ENCODE measurements at places on chromosomes 13 and 19. TPM values are rescaled to one million over a fixed set of nuclear protein-coding genes. Genes with fewer than 3 reads are reported as not detected.

GRCh38 chr13:98890186-98890585, 87.7 kb downstream of the DOCK9 start:
- peaks cover 7% of the 10 kb centered on the region for H3K4me1 ChIP-seq
- DNase-seq = peak; percentile 66
- H3K4me3 ChIP-seq = no peak overlapping the region
- no peak overlapping the region for H3K27ac ChIP-seq

DNA sequence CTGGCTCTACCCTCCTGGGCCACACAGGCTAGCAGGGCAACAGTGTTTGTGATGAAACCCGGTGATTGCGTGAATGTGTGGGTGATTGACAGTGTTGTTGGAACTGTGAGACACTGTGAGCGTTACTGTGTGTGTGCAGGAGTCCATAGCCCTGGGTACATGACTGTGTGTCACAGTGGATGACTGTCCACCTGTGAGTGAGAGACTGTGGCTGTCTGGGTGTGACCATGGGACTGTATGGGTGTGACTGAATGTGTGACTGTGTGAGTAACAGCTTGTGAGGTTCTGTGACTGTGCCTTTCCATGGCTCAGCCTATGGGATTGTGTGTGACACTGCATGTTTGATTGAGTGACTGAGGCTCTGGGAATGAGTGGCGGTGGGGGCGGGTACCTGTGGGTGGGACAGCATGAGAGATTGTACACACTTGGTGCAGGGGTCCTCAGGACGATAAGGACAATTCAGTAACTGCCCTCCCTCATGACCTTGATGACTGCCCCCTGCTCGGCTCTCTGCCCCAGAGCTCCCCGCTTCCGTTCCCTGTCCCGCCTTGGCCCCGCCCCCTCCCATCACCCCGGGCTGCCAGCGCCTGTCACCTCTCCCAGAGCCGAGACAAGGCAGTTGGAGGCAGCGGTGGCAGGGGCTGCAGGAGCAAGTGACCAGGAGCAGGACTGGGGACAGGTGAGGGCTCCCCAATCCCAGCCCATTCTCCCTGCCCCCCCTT, at the start of gene GIPR:
Gene GIPR, plus strand, starts transcription at position 602 of the 722 bp plus-strand sequence. CDS start 1,300 bp downstream, outside the sequence.
- no peak within 1 kb of the TSS for H3K27ac ChIP-seq
- no peak for DNase-seq
- peaks cover 30% of the 10 kb centered on the region for H3K4me1 ChIP-seq

GRCh38 chr19:17254636-17255035, 8.9 kb upstream of the NR2F6 start:
- H3K4me1 ChIP-seq = no peaks in the 10 kb centered on the region
- no peaks in the 10 kb centered on the region for H3K27me3 ChIP-seq
- no peak overlapping the region for H3K4me3 ChIP-seq
- H3K36me3 ChIP-seq = no peaks in the 10 kb centered on the region
- no peak overlapping the region for H3K27ac ChIP-seq
- DNase-seq = no peak

DNA sequence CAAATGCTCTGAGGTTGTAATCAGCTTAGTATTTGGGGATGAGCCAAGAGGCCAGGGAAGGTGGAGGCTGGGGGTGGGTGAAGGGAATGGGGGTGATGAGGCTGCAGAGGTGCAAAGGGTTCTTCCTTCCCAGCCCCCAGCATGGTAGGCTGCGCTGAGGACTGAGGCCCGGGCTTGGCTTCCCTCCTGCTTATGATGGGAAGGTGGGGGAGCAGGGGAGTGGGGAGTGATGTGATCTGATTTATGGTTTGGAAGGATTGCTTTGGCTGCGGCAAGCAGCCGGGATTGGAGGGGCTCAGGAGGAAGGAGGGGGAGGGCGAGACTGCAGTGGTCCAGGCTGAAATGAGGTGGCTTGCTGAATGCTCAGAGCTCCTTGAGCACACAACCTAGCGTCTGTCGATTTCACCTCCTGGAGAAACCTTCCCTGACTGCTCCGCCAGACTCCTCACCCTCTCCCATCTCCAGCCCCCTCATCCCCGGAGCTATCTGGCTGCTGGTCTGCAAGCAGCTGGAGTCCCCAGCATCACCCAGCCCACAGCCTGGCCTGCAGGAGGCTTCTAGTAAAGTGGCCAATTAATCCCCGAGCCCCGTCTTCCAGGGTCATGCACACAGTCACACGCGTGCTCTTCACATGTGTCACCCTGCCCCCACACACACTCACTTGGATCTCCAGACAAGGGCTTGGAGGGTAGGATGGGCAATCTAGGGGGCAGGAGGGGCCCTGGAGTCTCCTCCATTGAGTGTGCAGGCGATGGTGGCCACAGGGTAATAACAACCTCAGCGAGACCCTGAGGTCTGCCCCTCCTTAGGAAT, 757 bp upstream of the CLEC11A start:
- peaks cover under 1% of the 10 kb centered on the region for H3K36me3 ChIP-seq
- peak overlapping the region; percentile 75 for H3K27ac ChIP-seq
- peaks cover 59% of the 10 kb centered on the region for H3K4me1 ChIP-seq
- H3K4me3 ChIP-seq = peak overlapping the region; percentile 71

DNA sequence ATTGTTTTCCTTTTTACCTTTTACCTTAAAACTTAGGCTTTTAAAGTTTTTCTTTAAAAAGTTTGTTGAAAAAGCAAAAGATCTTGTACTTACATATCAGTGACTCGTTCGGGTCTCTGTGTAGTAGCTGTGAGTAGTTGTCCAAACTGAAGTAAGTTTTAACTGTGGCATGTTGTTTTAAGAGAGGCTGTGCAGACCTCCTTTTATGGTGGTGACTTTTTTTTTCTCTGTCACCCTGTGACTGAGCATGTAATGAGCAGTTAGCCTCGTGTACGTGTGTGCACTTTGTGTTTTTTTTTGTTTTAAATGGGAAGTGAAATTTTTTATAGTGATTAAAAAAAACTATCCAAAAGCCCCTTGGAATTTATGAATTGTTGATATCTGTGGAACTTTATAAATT, at the start of gene GPR183:
Gene GPR183, minus strand, starts transcription at position 153 of the 400 bp plus-strand sequence. CDS start 11,254 bp downstream, outside the sequence.
- no peaks in the 10 kb centered on the region for H3K4me1 ChIP-seq
- H3K27ac ChIP-seq = no peak within 1 kb of the TSS

GRCh38 chr13:49838989-49839388, 46.5 kb upstream of the KPNA3 start:
- H3K27ac ChIP-seq = no peak overlapping the region
- no peaks in the 10 kb centered on the region for H3K36me3 ChIP-seq
- H3K27me3 ChIP-seq = no peaks in the 10 kb centered on the region

GRCh38 chr13:95247852-95248251, 53.4 kb downstream of the ABCC4 start:
- H3K27ac ChIP-seq = no peak overlapping the region
- DNase-seq = no peak
- no peak overlapping the region for H3K4me3 ChIP-seq
- H3K27me3 ChIP-seq = no peaks in the 10 kb centered on the region

- H3K4me3 ChIP-seq = no peak overlapping the region
- no peak overlapping the region for H3K27ac ChIP-seq
- no peaks in the 10 kb centered on the region for H3K36me3 ChIP-seq
- no peaks in the 10 kb centered on the region for H3K4me1 ChIP-seq
These were observed 161.8 kb downstream of the DIAPH3 start for GRCh38 chr13:60001889-60002288.

- DNase-seq = no peak
- H3K27me3 ChIP-seq = peaks cover 3% of the 10 kb centered on the region
- H3K27ac ChIP-seq = no peak overlapping the region
- no peaks in the 10 kb centered on the region for H3K4me1 ChIP-seq
- no peaks in the 10 kb centered on the region for H3K36me3 ChIP-seq
These were observed 10.0 kb upstream of the IGSF23 start for GRCh38 chr19:44603201-44603945.

The COMP gene
- 0.32 TPM for polyA plus RNA-seq

DNA sequence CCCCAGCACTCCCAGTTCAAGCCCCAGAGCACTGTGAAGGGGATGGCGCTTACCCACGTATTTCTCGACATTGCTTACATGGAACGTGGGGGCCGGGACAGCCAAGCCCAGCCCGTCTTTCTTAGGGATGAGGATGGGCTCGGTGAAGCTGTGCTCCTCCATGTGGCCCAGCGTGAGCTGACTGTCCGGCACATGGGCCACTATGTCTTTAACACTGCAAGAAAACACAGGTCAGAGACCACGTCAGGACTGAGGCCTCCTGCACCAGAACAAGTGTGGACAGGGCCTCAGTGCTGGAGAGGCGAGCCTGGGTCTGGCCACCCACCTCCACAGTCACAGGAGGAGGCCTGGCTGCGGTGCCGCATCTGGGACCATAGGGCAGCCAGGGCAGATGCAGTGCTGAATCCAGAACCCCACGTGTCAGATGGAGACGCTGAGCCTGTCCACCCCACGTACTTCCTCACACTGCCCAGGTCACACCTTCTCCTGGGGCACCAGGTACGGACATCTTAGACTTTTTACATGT, 125.2 kb downstream of the TUBA3C start:
- DNase-seq = no peak
- H3K27me3 ChIP-seq = no peaks in the 10 kb centered on the region
- no peak overlapping the region for H3K4me3 ChIP-seq
- H3K27ac ChIP-seq = no peak overlapping the region
- H3K36me3 ChIP-seq = no peaks in the 10 kb centered on the region

DNA sequence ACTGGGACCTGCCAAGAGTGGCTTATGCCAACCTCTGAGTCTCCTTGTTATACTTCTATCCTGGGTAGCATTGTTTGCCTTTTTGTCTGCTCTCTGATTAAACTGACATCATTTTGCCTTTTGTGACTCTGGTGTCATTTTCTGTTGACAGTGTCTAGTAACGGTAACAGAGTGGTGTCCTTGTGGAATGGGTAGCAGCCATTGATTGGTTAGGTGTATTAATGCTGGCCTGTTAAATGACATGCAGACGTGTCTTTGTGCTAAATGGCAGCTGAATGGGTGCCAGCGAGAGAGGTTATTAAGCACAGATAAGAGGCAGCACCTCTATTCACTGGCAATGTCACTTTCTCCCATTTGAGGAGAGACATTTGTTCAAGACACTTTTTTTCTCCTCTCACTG, 1289.4 kb downstream of the PCDH9 start:
- H3K4me1 ChIP-seq = no peaks in the 10 kb centered on the region
- DNase-seq = no peak
- no peaks in the 10 kb centered on the region for H3K36me3 ChIP-seq
- no peak overlapping the region for H3K27ac ChIP-seq

The GAS6 gene
- 67.6 TPM for polyA plus RNA-seq

The PEAK3 gene
- 0.11 TPM for polyA plus RNA-seq

The MRPL34 gene
- 80.7 TPM for polyA plus RNA-seq

The NKPD1 gene
- 1.4 TPM for polyA plus RNA-seq

DNA sequence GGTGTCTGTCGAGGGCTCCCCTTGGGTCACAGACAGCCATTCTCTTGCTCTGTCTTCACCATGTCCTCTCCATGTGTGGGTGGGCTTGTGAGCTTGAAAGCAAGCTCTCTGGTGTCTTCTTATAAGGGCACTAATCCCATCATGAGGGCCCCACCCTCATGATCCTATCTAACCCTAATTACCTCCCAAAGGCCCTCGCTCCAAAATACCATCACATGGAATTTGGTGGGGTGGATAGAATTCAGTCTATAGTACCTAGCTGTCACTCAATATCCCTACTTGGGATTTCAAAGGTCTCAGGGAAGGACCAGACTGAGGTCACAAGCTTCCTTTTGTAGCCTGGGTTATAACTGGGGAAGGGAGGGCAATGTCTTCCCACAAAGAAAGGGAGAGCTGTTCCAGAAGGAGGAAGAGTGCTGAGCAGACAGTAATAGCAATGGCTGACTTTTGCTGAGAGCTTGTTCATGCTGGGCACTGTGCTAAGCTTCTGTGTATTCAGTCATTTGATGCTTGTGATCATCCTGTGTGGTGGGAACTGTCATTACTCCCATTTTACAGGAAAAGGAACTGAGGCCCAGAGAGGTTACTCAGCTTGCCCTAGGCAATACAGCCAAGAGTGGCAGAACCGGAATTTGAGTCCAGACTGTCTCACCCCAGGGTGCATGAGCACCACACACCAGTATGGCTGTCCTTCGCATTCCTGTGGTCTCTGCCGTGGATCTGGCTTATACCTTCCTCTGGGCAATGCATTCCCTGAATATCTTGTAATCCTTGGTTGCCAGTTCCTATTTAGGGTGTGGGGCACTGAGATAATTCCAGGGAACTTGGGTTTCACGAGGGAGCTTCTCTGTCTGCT, 8.2 kb downstream of the FXYD5 start:
- DNase-seq = no peak
- H3K27ac ChIP-seq = no peak overlapping the region
- no peaks in the 10 kb centered on the region for H3K27me3 ChIP-seq
- no peaks in the 10 kb centered on the region for H3K4me1 ChIP-seq
- no peaks in the 10 kb centered on the region for H3K36me3 ChIP-seq
- no peak overlapping the region for H3K4me3 ChIP-seq

DNA sequence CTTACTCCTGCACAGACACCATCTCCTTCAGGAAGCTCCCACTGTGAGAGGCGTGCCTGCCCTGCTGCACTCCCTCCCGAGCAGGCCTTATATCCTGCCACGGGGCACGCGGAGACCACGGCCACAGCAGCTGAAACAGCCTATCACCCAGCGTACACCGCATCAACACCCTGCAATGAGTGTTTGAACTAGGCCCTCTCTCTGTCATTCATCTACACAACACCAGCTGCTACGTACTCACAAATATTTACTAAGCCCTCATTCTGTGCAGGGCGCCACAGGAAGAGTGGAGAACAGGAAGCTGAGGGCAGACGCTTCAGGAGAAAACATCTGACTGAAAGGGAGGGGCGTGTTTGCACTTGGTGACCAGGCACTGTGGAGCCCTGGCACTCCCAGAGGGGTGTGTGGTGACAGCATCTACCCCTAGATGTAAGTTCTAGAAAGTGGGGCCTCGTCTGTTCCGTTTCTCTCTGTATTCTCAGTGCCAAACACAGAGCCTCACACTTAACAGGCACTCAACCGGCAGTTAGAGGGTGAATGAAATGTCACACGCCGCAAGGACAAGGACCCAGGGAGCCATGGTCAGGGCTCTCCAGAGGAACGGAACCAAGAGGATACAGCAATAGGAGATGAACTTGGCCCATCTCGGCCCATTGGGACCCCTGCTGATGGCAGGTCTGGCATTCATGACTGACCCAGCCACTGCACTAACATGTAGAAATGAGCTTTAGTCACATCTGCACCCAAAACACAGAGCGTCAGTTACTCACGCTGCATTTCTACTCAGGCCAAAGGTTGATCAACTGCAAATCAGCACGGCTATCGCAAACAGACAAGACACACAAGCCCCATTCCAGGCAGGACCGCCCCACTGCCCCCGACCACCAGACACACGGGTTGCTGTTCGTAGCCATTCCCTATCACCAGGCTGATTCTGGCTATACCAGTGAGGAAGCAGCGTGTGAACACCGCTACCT, 15.7 kb downstream of the RANBP3 start:
- peaks cover 30% of the 10 kb centered on the region for H3K36me3 ChIP-seq
- peaks cover 52% of the 10 kb centered on the region for H3K4me1 ChIP-seq
- peak overlapping the region; percentile 61 for H3K27ac ChIP-seq
- no peak overlapping the region for H3K4me3 ChIP-seq
- no peak for DNase-seq
